ENCODE measurements at places on chromosomes 16 and 17. TPM values are rescaled to one million over a fixed set of nuclear protein-coding genes. Genes with fewer than 3 reads are reported as not detected.
A peak's percentile ranks its signal among the peaks of the same experiment; 100 is the strongest.

The MCRIP1 gene
- total RNA-seq = 146 TPM

The CES3 gene
- total RNA-seq = 0.08 TPM

The CACNA1G gene
- 4.2 TPM for total RNA-seq

The CYGB gene
- total RNA-seq = not detected

The SPN gene
- total RNA-seq = 0.96 TPM

DNA sequence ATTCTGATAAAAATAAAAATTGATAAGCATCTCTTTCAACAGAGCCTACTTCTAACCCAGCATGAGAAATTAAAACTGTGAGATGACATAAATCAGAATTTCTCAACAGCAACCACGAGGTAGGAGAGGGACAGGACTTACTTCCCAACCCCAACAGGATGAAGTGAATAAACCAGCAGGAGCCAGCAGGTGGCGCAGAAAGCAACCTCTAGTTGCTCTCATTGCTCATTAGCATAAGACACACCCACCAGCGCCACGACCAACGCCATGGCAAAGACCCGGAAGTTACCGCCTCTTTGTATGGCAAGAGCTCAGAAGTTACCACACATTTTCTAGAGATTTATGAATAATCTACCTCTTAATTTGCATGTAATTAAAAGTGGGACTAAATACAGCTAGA lies 189.4 kb upstream of the CDH8 start:
- DNase-seq = peak; percentile 90

DNA sequence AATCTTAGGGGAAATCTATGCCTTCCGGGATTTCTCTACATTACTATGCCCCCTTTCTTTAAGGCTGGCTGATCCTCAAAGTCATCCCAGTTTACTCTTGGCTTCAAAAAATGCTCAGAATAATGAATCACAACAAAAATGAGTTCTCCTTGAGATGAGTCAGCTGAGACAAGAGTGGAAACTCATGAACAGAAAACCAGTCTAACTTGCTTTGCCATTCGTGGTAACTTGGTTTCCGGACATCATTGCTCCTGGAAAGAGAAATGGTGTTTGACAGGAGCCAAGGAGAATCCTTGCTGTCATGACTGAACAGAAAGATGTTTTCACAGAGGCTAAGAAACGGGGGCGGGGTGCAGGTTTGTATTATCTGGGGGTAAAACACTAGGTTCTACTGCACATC lies 435.6 kb upstream of the DYNLRB2 start:
- no peak for DNase-seq

DNA sequence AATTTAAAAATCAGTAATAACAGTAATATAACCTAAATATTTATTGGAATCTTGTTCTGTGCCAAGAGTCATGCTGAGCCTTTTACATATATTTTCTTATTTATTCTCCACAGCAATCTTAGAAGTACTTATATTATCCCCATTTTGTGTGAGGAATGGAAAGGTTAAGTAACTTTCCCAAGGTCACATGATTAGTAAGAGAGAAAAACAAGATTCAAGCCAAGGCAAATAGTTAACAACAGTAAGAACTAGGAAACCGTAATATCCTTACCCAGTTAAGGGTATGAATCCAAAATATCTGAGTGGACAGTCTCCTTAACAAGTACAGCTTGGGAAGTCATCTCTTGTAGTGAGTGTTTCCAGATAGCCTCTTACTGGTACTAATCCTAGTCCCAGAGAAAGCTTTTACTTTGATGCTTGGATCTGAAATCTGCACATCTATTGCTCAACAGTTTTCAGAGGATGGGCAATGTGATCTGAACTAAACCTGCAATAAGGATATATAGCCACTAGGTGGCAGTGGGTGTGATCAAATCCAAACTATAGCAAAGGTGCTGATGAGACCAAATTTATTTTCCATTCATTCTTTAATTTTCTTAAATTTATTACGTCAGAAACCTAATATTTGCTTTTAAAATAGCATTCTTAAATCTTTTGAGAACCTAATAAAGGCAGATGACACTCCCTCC lies 23.3 kb downstream of the SHISA6 start:
- no peak for DNase-seq

DNA sequence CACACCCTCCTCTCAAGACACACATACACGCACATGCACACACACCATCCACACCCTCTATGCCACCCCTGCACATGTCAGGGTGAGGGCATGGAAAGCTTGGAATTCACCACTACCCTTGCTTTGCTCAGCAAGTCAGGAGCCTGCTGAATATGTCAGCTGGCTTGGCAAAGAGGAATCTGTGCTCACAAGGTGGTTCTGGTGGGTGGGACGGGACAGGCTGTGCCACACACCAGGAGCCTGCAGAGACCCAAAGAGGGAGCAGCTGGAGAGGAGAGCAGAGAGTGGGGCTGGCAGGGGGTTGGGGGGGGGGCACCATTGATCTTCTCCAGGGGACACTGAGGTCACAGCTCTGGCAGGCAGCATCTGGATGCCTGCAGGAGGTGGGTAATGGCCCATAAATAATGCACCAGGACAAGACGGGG lies 48.7 kb upstream of the NDRG4 start:
- DNase-seq = no peak

- DNase-seq = no peak
Measured at GRCh38 chr16:88045820-88046303, 94.6 kb downstream of the BANP start.

GRCh38 chr17:39716073-39716818 lies 14.1 kb downstream of the MIEN1 start:
- no peak for DNase-seq

- DNase-seq = no peak
Measured at GRCh38 chr16:85724936-85725335, 26.0 kb downstream of the C16orf74 start.

DNA sequence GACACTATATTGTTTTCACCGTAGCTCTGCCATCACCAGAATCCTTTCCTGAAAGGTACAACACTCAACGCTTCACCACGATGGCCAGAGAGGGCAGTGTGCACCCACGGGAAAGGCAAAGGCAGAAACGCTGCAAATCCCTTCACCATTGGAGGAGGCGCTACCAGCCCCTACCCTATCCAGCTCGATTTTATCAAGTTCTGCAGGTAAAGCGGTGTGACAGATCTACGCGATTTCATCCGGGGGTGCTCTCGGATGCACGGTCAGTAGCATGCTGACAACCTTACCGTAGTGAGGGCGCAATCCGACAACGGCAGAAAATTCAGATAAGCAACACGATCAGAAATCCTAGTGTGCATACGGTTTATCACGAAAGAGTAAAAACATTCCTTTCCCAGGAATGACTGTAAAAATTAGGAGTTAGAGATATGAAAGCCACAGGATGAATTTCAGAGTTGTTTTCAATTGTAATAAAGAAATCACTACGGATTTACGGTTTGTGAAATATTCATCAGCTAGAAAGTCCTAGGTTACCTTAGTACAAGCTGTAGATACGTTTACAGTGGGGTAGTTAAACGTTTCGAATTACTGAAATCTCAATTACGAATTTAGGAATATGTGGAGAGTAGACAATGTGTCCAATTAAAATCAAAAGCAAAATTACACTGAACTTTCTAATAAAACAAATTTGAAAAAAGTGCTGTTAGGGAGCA lies 1.8 kb downstream of the NETO2 start:
- peak; percentile 90 for DNase-seq

- no peak for DNase-seq
Measured at GRCh38 chr16:49697631-49698452, 158.1 kb downstream of the ZNF423 start.

- DNase-seq = no peak
Measured at GRCh38 chr16:5205361-5206040, 107.9 kb upstream of the EEF2KMT start.

GRCh38 chr16:11410376-11411058 lies 65.3 kb downstream of the RMI2 start:
- no peak for DNase-seq

- peak; percentile 66 for DNase-seq
Measured at GRCh38 chr17:75878174-75878998, at the start of gene TRIM47. TSS of gene TRIM47 (minus strand) at chr17:75878581. CDS start at chr17:75878548, 33 bp downstream.

- DNase-seq = no peak
Measured at GRCh38 chr16:18833707-18834505, 32.6 kb upstream of the ARL6IP1 start.

GRCh38 chr16:56825826-56826225 lies 39.2 kb upstream of the SLC12A3 start:
- no peak for DNase-seq

- no peak for DNase-seq
Measured at GRCh38 chr17:55093353-55093752, 124.8 kb downstream of the STXBP4 start.

GRCh38 chr17:60747069-60747808 lies 69.6 kb downstream of the BCAS3 start:
- DNase-seq = no peak

DNA sequence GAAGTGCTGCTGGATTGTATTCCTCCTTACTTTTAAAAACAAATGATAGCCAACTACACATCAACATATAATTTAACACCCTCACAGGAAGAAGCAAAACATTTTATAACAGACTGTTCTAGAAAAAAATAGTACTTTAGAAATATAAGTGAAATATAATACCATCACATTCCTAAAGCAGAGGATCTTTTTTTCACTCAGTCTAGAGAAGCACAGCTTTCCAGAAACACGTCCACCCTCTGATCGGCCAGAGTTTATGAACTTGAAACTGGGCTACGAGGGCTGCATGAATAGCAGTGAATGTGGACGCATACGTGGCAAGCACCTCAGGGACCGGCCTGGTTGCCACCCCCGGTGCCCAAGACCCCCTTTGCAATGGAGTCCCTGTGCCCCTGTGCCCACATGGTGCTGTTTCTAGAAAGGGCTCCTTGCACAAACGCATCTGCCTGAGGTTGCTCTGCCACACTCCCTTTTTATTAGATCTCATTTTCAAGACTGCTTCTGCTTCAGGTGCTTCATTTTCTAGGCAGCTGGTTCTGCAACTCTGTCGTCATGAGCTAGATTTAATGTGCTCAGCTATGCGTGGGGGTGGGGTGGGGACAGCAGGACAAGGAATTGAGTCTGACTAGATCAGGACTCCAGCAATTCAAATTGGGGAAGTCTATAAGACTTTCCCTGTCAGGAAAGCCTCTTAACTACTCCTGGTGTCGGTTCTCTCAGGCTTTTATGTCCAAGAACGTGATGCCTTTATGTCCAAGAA lies 29.1 kb upstream of the ERN1 start:
- no peak for DNase-seq

GRCh38 chr16:27974896-27975540 lies 88.5 kb downstream of the GSG1L start:
- DNase-seq = no peak

DNA sequence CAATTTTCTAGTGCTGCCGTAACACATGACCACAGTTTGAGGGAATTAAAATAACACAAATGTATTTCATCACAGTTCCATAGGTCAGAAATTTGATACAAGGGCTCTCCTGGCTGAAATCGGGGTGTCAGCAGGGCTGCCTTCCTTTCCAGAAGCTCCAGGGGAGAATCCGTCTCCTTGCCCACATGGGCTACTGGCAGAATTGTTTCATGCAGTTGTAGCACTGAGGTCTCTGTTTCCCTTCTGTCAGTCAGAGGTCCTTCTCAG lies 20.5 kb downstream of the EIF4A3 start:
- DNase-seq = no peak

DNA sequence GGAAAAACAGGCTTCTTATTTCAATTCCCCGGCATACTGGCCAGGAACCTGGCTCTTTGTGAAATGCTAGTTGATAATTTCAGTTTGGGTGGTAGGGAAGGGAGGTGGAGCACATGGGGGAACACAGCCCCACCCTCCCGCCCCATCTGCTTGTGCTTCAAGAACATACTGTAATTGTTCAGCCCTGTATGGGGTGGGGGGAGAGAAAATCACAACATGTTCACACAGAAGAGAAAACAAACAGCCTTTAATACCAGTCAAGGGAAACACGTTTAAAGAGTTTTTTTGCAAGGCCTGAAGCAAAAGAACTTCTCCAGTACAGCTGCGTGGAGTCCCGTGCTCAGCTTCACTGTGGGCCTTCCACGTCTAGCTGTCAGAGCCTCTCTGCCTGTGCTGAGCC lies 59.7 kb downstream of the SHISA6 start:
- no peak for DNase-seq

DNA sequence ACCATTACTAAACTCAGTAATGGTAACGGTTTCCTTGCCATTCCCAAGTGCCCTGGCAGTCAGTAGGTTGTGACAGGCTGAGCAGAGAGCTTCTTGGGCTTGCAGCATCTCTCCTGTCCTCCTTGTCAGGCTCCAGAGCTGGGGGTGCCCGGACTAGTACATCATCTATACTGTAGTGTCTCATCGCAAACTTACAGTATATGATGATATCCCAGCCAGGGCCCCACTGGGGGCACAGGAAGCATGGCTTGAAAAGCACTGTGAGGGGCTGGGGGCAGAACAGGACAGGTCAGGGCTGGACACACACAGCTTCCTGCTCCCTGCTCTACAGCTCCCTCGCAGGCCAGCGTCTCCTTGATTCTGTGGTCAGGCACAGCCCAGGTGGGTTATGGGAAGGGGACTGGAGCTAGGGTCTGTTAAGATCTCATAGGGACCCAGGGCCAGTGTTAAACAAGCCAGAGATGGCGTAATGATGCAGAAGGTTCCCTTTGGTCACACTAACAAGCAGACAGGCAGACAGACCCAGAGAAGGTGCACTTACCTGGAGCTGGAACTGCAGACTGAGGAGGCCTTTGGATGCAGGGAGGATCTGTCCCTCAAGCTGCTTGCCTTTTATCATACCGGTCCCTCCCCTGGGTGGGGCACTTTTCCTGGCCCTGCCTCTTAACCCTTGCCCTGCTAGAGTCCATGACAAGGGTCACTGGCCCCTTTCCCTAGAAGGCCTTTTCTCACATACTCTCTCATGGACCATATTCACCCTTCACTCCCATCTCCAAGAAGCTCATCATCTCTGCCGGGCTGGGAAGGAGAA lies 6.8 kb downstream of the ERAL1 start:
- DNase-seq = no peak

DNA sequence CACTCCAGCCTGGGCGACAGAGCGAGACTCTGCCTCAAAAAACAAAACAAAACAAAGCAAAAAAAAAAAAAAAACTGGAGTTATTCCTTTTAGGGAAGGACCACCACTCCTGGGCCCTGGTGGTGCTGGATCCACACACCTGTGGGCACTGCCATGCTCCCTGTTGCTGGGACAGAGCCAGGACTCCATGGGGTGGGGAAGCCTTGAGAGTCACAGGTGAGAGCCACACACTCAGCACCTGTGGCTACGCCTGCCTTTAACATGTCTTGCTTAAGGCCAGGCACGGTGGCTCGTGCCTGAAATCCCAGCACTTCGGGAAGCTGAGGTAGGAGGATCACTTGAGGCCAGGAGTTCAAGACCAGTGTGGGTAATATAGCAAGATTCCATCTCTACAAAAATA lies 18.3 kb downstream of the PDIA2 start:
- DNase-seq = no peak

DNA sequence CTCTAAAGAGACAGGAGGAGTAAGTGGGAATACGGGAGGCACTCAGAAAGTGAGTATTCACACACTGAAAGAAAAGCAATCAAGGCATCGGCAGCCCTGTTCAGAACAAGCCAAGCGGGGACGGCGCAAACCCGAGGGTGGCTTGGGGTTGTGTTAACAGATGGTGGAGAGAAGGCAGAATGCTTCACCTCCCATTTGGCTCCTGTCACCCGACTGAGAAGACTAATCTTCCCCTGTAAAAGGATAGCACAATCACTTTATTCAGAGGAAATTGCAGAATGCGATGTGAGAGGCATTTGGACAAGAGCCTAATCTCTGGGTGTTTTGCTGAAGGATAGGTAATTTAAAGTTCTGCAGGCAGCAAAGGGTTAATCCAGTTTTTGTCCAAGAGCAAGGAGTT lies 119.3 kb upstream of the WSCD1 start:
- no peak for DNase-seq
